Neural cell (in vitro differentiated cells): ENCODE measurements at places on chromosomes 5 and 9. TPM values are rescaled to one million over a fixed set of nuclear protein-coding genes. Genes with fewer than 3 reads are reported as not detected.

SLC28A3 gene
- polyA plus RNA-seq = not detected in 2 replicates

PCDHGA10 gene
- polyA plus RNA-seq = 7.3 and 8.1 TPM in 2 replicates

FBN2 gene
- 1.6 and 2.3 TPM in 2 replicates for polyA plus RNA-seq

INSL6 gene
- not detected in 2 replicates for polyA plus RNA-seq

GABRA1 gene
- polyA plus RNA-seq = 43.1 and 50.6 TPM in 2 replicates

GRM6 gene
- not detected in 2 replicates for polyA plus RNA-seq

BHMT gene
- not detected in 2 replicates for polyA plus RNA-seq

PRRX2 gene
- polyA plus RNA-seq = not detected in 2 replicates

CDC20B gene
- 0.28 TPM in 1 of 2 replicates, not detected in the other for polyA plus RNA-seq

AK8 gene
- polyA plus RNA-seq = 0.71 and 1.2 TPM in 2 replicates

OR1Q1 gene
- polyA plus RNA-seq = not detected in 2 replicates

SPATA31D4 gene
- polyA plus RNA-seq = not detected in 2 replicates

GLDC gene
- polyA plus RNA-seq = 11.4 and 13.9 TPM in 2 replicates

PGM5 gene
- not detected in 2 replicates for polyA plus RNA-seq

IL7R gene
- 0.10 TPM in 1 of 2 replicates, not detected in the other for polyA plus RNA-seq

SIGMAR1 gene
- 50.2 and 52.5 TPM in 2 replicates for polyA plus RNA-seq

TMC1 gene
- polyA plus RNA-seq = not detected in 2 replicates

FRMPD1 gene
- 0.35 and 0.38 TPM in 2 replicates for polyA plus RNA-seq

LECT2 gene
- polyA plus RNA-seq = not detected in 2 replicates

ERGIC1 gene
- polyA plus RNA-seq = 59.1 and 69.4 TPM in 2 replicates

CYLC2 gene
- not detected in 2 replicates for polyA plus RNA-seq

CDKN2B-AS1 gene
- polyA plus RNA-seq = not detected in 2 replicates

SPINK13 gene
- polyA plus RNA-seq = not detected in 2 replicates

DNAH5 gene
- 11.3 and 12.8 TPM in 2 replicates for polyA plus RNA-seq

TYRP1 gene
- polyA plus RNA-seq = not detected in 2 replicates

NR6A1 gene
- 2.6 and 4.3 TPM in 2 replicates for polyA plus RNA-seq

ADCY2 gene
- 1.9 and 10.7 TPM in 2 replicates for polyA plus RNA-seq

ORM1 gene
- polyA plus RNA-seq = not detected in 2 replicates

IL5 gene
- not detected in 2 replicates for polyA plus RNA-seq

SEMA6A gene
- 6.5 and 6.6 TPM in 2 replicates for polyA plus RNA-seq

SLC25A2 gene
- polyA plus RNA-seq = not detected in 2 replicates

IFNA2 gene
- not detected in 2 replicates for polyA plus RNA-seq

PAEP gene
- polyA plus RNA-seq = not detected in 2 replicates

ABLIM3 gene
- 15.3 and 17.7 TPM in 2 replicates for polyA plus RNA-seq

IQGAP2 gene
- 4.0 and 5.2 TPM in 2 replicates for polyA plus RNA-seq

IFNA21 gene
- polyA plus RNA-seq = not detected in 2 replicates

GDA gene
- 0.26 and 0.52 TPM in 2 replicates for polyA plus RNA-seq

MOB3B gene
- 1.8 and 2.2 TPM in 2 replicates for polyA plus RNA-seq

CER1 gene
- not detected in 2 replicates for polyA plus RNA-seq

TAL2 gene
- polyA plus RNA-seq = 0.88 TPM in 1 of 2 replicates, not detected in the other

CCIN gene
- polyA plus RNA-seq = not detected in 2 replicates

OR1L1 gene
- not detected in 2 replicates for polyA plus RNA-seq

MARCOL gene
- polyA plus RNA-seq = not detected in 2 replicates

C9orf153 gene
- polyA plus RNA-seq = not detected in 2 replicates

F2RL2 gene
- polyA plus RNA-seq = not detected in 2 replicates

WHRN gene
- polyA plus RNA-seq = 2.5 and 4.6 TPM in 2 replicates

ADAMTS16 gene
- 0.92 and 1.3 TPM in 2 replicates for polyA plus RNA-seq

MLANA gene
- not detected in 2 replicates for polyA plus RNA-seq

RETREG1 gene
- 20.4 and 25.4 TPM in 2 replicates for polyA plus RNA-seq

BICD2 gene
- polyA plus RNA-seq = 22.4 and 24.7 TPM in 2 replicates
